ENCODE measurements at places on chromosomes 4 and X.

- DNase-seq = no peak
Observed at GRCh38 chrX:42825201-42825600, 47.2 kb upstream of the PPP1R2C start.

GRCh38 chrX:39714471-39714870, 383.3 kb downstream of the BCOR start:
- no peak for DNase-seq

DNA sequence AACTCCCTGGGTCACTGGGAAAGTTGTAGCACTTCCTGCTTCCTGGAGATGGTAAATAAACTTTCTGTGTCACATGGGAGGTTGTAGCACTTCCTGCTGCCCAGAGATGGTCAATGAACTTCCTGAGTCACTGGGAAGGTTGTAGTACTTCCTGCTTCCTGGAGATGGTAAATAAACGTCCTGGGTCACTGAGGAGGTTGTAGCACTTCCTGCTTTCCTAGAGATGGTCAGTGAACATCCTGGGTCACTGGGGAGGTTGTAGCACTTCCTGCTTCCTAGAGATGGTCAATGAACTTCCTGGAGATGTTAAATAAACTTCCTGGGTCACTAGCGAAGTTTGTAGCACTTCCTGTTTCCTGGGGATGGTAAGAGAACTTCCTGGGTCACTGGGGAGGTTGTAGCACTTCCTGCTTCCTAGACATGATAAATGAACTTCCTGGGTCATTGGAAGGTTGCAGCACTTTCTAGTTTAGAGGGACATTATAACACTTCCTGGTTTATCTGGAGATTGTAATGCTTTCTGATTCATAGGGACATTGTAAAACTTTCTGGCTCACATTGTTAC, 62.3 kb upstream of the CD99 start:
- no peak for DNase-seq

GRCh38 chr4:47374477-47374876, 89.0 kb downstream of the COMMD8 start:
- DNase-seq = no peak

DNA sequence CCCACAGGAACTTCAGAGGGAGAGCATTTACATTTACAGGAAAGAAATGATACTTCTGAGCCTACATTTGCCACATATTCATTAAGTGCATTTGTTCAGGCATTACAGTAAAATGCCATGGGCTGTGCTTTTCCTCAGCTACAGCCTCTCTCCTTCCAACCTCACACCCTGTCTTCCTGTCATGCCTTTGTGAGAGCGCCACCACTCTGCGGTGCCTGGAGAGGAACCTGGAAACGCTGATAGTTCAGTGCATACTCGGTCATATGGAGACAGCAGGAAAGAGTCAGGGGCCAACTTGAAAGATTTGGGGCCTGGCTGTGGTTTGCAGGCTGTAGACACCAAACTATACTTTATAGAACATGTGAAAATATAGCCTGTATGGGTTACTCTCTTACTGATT, 40.5 kb downstream of the NFKB1 start:
- no peak for DNase-seq

GRCh38 chrX:21926527-21927278, 13.8 kb upstream of the SMS start:
- no peak for DNase-seq

- DNase-seq = no peak
Observed at GRCh38 chr4:33072298-33073089, 2352.3 kb downstream of the PCDH7 start.

- DNase-seq = no peak
Observed at GRCh38 chrX:65993915-65994460, 45.9 kb downstream of the VSIG4 start.

GRCh38 chr4:92251711-92252110, 52.1 kb upstream of the GRID2 start:
- DNase-seq = no peak

GRCh38 chr4:145289403-145290076, 109.2 kb upstream of the OTUD4 start:
- DNase-seq = no peak

DNA sequence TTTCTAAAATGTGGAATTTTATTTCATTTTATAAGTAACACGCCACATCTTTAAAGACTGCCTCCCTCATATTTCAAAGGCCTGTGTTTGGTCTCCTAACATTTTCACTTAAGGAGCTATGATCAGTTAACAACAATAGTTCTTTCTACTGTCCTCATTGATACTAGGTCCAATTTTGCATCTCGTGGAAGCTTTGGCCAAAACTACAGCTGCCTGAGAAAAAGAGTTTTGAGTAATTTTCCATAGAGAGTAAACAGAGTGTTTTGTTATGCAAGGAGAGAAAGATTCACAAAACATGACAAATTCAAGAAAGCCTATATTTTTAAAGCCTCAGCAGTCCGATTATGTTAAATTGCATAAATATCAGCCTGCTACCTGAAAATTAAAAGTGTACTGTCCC, 11.4 kb upstream of the PCDH18 start:
- DNase-seq = no peak

GRCh38 chrX:96464880-96465558, 219.6 kb upstream of the DIAPH2 start:
- DNase-seq = no peak

DNA sequence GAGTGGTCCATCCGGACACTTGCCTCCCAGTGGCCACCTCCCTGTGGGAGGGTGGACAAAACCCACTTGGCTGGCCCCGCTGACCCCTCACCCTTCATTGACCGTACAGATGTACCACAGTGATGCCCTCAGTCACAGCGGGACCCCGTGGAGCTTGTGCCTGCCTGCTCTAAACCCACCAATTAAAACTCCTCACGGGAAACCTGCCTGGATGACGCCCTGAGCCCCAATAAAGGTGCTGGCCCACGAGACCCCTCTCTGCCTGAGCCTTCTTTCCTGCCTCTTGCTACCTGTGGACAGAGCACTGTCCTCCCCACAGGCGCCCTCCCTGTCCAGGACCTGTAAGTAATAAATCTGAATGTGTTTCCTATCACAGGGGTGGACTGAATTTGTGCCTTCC, 32.9 kb downstream of the RNF212 start:
- no peak for DNase-seq

DNA sequence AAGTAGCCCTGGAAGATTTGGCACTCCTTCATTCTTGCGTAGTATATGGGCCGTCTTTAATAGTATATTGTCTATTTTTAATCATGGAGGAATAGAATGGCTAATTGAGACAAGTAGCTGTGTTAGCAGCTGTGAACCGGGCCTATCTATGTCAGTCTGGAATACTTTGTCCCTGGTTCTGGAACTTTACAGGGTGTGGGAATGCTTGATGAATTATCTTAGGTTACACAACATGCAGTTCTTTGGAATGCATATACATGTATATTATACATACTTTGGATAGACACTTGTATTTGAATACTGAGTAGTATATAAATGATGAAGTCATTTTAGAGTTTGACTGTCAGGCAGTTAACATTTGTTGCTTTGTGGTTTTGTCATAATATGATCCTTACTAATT, 37.4 kb downstream of the PDLIM5 start:
- DNase-seq = no peak

- no peak for DNase-seq
Observed at GRCh38 chr4:181161669-181162068, 1081.5 kb upstream of the TENM3 start.

DNA sequence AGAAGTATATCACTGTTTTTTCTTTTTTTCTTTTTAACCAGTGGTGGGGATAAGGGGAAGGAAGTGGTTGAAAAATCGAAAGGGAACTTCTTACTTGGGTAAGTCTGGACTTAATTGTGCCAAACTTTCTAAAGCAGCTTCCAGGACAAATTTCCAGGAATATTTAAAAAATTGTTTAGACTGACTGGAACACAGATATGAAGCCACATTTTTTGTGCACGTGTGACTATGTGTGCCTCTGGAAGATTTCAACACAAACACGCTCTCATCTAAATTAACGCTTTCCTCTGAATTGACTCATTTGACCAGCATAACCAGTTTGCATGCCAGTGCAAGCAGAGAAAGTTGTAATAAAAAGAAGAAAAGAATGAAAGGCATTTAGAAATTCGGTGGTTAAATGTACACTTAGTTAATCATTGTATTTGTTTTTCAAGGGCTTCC, 18.8 kb upstream of the YTHDC1 start:
- no peak for DNase-seq

DNA sequence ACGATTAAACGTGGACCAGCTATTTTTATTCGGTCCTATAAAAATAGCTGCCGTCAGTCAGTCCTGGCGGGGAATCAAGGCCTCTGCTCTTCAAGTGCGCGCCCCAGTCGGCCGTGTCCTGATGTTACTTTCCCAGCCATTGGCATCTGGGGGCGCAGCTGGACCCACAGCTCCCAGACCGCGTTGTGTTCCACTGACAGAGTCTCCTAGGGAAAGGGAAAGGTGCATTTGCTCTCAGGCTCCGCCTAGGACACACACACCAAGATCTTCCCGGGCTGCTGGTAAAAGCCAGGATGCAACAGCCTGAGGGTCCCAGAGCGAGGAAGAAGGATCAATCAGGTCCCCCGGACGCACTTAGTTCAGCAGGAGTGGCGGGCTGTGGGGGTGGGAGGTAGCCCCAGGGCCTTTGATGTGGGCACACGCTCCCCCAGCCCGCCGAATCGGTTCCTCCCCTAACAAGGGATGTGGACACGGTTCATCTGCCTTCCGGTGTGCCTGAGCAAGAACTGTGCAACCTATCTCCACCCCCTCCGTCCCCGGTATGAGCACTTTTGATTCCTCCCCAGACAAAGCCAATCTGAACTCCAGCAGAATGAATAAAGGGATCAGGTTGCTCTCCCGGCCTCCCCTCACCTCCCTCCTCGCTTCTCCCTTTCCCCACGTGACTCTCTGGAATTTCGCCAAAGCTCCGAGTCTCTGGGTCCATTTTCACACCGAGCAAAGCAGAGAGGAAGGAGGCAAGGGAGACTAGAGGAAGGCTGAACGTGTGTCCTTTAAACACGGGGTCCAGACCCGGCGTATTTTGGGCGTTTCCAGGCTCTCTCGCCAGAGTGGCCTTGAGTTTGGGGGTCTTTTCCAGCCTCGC, 626 bp upstream of the FRAS1 start:
- DNase-seq = peak; percentile 71

- no peak for DNase-seq
Observed at GRCh38 chrX:70505451-70505841, 60.8 kb downstream of the DLG3 start.

- peak; percentile 67 for DNase-seq
Observed at GRCh38 chrX:55488593-55489313, 895 bp downstream of the USP51 start.

GRCh38 chr4:156419080-156419685, 465.5 kb upstream of the CTSO start:
- DNase-seq = no peak

GRCh38 chr4:146247356-146247755, 33.0 kb downstream of the REELD1 start:
- no peak for DNase-seq

DNA sequence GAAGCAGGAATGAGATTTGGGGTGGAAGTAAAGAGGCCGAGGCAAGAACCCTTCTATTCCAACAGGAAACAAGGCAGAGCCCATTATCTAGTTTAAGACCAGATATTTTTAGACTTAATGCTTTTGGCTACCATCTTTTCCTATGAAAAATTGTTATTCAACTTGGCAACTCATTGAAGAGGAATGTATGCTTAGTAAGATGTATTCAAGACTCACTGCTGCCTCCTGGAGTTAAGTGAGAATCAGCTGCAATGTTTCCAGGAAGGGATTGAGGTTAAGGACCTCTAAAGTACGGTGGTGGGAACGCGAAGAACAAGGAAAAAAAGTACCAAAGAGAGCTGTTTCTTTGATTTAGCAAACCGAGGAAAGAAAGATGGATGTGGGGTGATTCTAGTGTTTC, 89.1 kb downstream of the RAPGEF2 start:
- no peak for DNase-seq

- DNase-seq = no peak
Observed at GRCh38 chr4:153758136-153758535, 1.7 kb downstream of the RNF175 start.

GRCh38 chrX:18895189-18895951, 88.5 kb downstream of the PHKA2 start:
- DNase-seq = no peak
